ENCODE measurements at places on chromosomes 11 and 22.

- DNase-seq, result peak; percentile 48
Measured at GRCh38 chr11:76903325-76903724, 42.6 kb downstream of the ACER3 start.

GRCh38 chr11:43574949-43575912 lies 105.3 kb upstream of the HSD17B12 start:
- no peak for DNase-seq

GRCh38 chr11:65743681-65744025 lies 23.1 kb upstream of the RNASEH2C start:
- no peak for DNase-seq

DNA sequence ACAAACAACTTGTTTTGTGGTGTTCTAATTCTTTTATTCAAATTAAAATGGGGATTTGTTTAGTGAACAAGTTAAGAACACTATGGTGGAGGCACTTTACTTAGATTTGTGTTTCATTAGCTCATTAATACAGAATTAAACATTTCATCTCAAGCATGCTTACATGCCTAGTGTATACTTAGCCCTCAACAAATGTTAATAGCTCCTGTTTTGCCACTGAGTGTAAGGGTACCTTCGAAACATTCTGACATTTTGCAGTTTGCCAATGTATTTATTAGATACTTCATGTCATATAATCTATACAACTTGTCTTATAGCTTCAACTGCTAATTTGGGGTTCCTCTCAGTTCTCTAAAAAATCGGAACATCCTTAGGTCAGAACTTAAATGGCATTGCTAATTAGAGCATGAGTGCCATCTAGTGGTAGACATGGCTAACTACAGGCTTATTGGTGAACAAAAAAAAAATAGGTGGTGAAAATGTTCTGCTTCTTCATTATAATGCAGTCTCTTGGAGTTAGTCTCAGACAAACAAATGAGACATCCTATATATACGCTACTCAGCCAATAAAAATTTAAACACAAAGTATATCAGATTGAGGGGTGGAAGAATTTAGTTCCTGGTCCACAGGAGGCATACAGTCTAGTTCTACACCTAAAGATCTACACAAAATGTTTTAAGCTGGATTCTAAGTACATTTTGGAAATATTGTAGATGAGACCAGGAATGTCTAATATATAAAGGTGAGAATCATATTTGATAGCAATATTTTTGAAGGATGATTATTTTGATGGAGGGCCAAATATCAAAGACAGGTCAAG lies 4.9 kb upstream of the CNTN5 start:
- peak; percentile 46 for DNase-seq

GRCh38 chr11:120599816-120600420 lies 88.4 kb downstream of the GRIK4 start:
- DNase-seq, result no peak

GRCh38 chr11:19478891-19479290 lies 233.7 kb upstream of the NAV2 start:
- DNase-seq, result no peak

Measured in urinary bladder (tissue), 4 donors.